ENCODE measurements at places on chromosomes 1 and 21.

GRCh38 chr1:29584776-29585175 is 348.5 kb downstream of the PTPRU start:
- DNase-seq = no peak

GRCh38 chr1:207883104-207883651 is 27.7 kb downstream of the CD34 start:
- DNase-seq = no peak

- no peak for DNase-seq
These were observed 50.9 kb downstream of the PRDM15 start for GRCh38 chr21:41827951-41828883.

- no peak for DNase-seq
These were observed 43.2 kb downstream of the MRPS6 start for GRCh38 chr21:34116569-34116968.

DNA sequence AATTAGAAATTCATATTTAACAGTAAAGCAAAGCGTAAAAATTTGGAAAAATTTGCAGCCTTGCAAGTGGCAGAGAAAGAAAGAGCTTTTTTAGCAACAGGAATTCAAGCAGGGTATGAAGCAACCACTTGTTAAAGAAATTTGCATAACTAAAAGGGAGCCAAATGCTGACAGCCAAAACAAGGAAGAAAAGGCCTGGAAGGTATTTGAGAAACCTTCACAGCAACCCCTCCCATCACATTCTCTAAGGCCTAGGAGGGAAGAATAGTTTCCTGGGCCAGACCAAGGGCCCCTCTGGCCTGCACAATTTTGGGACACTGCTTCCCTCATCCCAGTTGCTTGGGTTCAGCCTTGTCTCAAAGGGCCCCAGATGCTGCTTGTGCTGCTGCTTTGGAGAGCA is 672.4 kb upstream of the TMPRSS15 start:
- no peak for DNase-seq

GRCh38 chr1:30748699-30749401 is 8.7 kb downstream of the LAPTM5 start:
- DNase-seq = no peak

- no peak for DNase-seq
These were observed 1.1 kb upstream of the TRPM2 start for GRCh38 chr21:44352253-44352860.

- DNase-seq = no peak
These were observed 73.4 kb downstream of the BACE2 start for GRCh38 chr21:41241341-41241740.

GRCh38 chr1:35797380-35797779 is 10.4 kb upstream of the AGO4 start:
- DNase-seq = no peak

DNA sequence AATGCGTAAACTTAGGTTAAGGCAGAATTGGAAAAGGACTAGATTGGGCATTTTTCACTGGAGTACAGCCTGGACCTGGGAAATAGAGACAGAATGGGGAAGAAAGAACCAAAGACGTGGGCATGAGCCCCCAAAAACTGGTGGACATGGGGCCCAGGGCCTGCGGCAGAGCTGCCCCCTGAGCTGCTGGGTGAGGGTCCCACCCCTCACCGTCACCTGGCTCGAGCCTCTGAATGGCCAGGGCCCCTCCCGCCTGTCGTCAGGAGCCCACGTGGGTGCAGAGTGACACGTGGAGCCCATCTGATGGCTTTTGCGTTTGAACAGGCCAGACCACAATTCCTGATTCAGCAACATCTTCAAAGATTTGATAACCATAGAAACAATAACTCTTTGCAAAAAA is 360.9 kb upstream of the VAMP3 start:
- DNase-seq = no peak

DNA sequence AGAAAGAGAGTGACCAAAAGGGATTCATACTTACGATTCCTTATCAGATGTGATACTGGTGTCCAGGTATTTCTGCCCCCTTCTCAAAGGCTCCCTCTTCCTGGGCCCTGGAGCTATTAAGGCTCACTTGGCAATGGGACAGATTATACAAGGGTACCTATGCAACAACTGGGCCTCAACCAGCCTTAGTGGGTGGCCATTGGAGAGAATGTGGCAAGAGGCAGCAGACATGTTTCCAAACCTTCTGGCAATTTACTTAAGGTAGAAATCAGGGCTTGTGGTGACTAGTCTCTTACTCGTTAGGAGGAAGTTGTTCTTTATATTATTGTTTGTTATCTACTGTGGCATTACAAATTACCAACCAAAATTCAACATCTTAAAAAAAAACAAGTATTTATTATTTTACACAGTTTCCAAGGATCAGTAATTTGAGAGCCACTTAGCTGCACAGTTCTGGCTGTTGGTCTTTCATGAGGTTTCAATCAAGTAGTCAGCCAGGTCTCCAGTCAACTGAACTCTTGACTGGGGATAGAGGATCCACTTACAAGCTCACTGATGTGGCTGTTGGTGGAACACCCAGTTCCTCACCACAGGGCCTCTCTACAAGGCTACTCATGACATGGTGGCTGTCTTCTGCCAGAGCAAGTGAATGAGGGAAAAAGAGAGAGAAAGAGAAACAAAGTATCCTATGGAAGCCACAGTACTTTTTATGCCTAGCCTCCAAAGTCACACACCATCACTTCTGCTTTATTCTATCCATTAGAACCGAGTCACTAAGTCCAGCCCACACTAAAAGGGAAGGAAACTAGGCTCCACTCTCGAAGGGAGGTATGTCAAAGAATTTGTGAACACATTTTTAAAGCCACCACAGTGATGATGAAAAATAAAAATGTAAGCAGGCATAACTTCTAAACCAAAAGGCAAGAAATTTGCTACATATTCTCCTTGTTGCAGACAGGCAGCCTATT is 10.7 kb downstream of the ZNF648 start:
- DNase-seq = no peak

DNA sequence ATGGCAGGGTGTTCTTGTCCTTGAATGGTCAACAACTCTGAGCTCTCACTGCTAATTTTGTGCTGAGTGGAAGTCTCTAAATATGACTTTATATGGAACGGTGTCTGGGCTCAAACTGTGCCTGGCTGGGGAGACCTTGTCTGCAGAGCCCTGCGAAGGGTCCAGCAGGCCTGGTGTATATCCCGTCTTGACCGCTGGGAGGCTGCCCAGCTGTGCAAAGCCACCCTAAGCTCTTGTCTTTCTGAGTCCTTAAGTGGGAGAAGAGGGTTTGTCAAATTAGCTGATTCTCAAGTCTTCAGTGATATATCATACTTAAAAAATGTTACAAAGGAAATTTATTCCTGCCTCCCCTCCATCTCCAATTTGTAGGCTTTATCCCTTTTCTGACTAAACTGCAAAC is 198.7 kb downstream of the KCNJ6 start:
- no peak for DNase-seq

DNA sequence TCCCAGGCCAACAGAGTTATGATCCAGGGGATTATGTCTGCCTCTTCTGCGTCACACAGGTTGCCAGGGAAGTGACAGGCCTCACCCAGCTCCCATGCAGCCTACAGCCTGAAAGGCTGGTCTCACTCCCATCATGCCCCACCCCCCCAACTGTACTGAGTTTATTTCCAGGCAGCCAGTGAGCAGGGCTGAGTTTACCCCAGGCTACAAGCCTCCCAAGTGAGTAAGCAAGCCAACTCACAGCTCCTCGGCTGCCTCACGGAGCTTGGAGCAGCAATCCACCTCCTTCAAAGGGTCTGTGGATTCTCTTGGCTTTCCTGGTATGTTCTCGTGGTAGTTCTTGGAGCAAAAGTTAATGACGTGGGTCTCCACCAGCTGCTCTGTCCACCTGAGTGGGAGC is 1147.6 kb upstream of the ADGRL4 start:
- no peak for DNase-seq

GRCh38 chr1:9618909-9619679 is 30.4 kb downstream of the TMEM201 start:
- DNase-seq = no peak

- no peak for DNase-seq
These were observed 10.2 kb upstream of the SUSD4 start for GRCh38 chr1:223374064-223374610.

DNA sequence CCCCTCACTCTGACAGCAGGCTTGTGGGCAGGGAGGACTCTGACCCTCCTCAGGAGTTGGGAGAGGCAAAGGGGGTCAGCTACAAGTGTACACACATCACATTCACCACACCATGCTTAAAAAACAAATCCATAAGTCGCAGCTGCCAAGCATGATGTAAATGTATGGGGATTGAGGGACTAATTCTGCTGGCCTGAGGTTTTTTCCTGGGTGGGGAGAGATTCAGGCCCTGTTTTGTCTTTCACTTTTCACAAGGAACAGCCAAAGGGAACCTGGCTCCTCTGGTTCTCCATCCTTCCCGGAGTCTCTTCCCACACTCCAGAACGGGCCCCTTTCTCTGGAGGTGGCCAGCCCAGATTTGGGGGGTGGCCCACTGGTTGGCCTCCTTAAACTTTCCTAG is 1.3 kb upstream of the MTARC2 start:
- no peak for DNase-seq

- peak; percentile 83 for DNase-seq
These were observed 10.7 kb downstream of the FAM229A start for GRCh38 chr1:32351399-32352238.

- DNase-seq = no peak
These were observed 62.2 kb upstream of the WDR26 start for GRCh38 chr1:224496826-224497225.

- no peak for DNase-seq
These were observed 21.8 kb downstream of the CNIH3 start for GRCh38 chr1:224637936-224638335.

DNA sequence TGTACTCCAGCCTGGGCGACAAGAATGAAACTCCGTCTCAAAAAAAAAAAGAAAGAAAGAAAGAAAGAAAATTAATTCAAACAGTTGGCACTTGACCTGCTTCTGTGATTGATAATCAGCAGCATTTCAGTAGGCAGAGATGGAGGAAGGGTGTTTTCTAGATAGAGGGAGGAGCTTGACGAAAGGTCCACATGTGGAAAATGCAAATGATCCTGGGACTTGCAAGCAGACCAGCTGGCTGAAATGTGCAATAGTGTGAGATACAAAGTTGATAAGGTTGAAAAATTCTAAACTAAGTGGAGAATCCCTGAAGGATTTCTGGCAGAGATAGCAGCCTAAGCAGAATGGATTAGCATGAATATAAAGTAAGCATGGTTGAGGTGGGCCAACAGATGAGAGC is 4.2 kb downstream of the ELAPOR1 start:
- no peak for DNase-seq

GRCh38 chr1:109846162-109846561 is 64.5 kb upstream of the CSF1 start:
- no peak for DNase-seq

DNA sequence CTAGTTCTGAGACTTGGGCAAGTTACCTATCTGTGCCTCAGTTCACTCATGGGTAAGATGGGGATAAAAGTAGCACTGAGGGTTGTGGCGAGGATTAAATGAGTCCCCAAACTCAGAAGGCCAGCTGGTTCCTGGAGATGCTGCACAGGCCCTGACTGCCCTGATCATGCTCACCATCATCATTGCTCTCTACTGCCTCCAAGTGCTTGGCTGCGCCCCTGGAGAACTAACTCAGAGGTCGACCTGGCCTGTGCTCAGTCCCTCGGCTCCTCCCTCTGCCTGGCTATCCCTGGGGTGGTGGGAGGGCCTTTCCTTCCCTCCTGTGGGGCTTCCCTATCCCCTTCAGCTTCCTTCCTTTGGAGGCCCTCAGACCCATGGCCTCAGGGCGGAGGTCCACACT is 5.6 kb downstream of the SLC5A9 start:
- DNase-seq = no peak

- DNase-seq = no peak
These were observed 11.7 kb downstream of the DSCAM start for GRCh38 chr21:40835184-40835694.

DNA sequence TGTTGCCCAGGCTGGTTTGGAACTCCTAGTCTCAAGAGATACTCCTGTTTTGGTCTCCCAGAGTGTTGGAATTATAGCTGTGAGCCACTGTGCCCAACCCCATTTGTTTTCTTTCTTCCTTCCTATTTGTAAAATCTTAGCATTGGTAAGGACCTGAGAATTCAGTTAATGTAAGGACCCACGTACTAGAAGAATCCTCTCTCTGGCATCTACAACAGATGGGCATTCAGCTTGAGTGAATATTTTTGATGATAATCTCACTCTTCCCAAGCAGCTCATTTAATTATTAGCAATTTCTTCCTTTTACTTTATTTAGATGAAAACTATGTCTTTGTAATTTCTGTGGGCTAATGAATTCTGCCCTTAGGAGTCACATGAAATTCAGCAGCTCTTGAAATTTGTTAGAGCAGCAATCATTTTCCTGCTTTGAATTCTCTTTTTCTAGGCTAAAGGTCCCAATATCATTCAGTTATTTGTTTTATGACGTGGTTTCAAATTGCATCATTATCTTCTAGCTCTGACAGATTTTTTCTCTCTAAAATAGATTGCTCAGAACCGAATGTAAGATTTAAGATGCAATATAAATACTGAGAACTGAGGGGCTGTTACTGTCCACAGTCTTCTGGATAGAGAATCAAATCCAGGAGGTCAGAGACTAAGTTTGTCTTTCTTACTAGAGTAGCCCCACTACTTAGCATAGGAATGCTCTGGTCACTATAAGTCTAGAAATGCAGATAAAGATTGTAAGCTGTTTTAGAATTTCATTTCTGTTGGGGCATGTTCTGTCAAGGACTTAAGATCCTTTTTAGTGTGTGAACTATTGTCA is 59.4 kb downstream of the EPB41 start:
- no peak for DNase-seq

- DNase-seq = no peak
These were observed 6.6 kb upstream of the ACTRT2 start for GRCh38 chr1:3014443-3015268.

Data from stimulated activated CD4-positive, alpha-beta T cell treated with anti-CD3 and anti-CD28 coated beads, Interleukin-2, amount 100 ng/mL, for 48 hours (primary cell).